A549 (cell line): ENCODE measurements at places on chromosomes 7 and 10. TPM values are rescaled to one million over a fixed set of nuclear protein-coding genes. Genes with fewer than 3 reads are reported as not detected.
A peak's percentile ranks its signal among the peaks of the same experiment; 100 is the strongest.

Gene KCND2
- polyA plus RNA-seq: not detected in 3 replicates

Gene FGFR2
- polyA plus RNA-seq: 0.09 to 0.22 TPM (median 0.21 TPM) in 3 replicates

Gene CYP2C19
- 0.05 TPM in 1 of 3 replicates, not detected in the others for polyA plus RNA-seq

Gene CYP2C9
- polyA plus RNA-seq: 0.07 to 0.16 TPM (median 0.12 TPM) in 3 replicates

Gene GPR85
- polyA plus RNA-seq: not detected in 3 replicates

Gene PPP1R9A
- 4.9 to 5.8 TPM (median 5.0 TPM) in 3 replicates for polyA plus RNA-seq

Gene NODAL
- not detected in 3 replicates for polyA plus RNA-seq

Gene SSC4D
- polyA plus RNA-seq: 0.79 to 1.0 TPM (median 1.0 TPM) in 3 replicates

Gene ARHGAP22
- polyA plus RNA-seq: 3.0 to 3.7 TPM (median 3.2 TPM) in 3 replicates

Gene ASAH2
- polyA plus RNA-seq: 0.17 to 0.63 TPM (median 0.21 TPM) in 3 replicates

DNA sequence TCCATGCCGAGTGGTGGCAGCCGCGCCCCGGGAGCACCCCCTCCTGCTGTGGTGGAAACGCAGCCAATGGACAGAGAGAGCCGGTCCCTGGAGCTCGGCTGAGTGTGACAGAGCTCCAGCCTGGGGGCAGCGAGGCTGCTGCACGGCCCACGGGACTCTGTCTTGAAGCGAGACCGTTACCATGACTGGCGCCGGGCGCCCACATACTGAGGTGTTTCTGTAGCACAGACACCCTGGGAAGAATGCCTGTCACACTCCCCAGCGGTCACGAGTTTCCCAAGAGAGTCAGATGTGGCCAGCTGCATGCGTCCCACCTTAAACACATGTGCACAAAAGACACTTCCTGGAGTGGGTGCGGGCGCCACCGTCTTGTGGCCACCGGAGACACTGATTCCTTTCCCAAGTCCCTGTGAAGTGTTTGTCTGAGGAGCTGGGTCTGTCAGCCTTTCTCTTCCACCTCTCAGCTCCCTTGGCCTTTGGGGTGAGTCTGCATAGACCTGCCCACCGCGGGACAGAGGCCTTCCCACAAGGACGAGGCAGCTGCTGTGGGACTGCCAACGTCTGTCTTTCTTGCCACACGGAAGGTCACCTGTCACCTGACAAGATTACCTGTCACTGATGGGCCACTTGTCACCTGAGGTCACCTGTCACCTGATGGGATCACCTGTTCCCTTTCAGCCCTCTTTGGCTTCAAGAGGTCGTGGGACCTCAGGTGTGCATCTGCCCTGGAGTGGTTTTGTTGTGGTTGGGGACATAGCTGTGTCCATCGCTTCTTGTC, 94.6 kb downstream of the DNAJB6 start:
- DNase-seq: no peak

DNA sequence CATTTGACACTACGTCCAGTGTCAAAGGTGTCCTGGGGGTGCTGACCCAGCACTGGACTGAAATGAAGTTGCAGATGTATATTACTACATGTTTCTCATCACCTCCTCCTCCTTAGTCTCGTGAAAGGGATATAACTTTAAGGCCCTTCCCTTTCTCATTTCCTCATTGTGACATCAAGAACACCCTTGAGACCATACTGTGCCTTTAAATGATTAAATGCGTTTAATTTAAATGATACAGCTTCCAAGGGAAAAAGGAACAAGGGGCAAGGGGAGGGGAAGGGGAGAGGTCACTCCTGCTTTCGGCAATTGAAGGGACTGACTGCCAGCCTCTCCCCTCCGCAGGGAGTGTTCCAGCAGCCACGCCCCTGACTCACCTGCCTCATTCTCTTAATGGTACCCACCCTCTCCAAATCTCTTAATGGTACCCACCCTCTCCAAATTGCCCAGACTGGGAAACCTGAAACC, 80.5 kb upstream of the KMT2E start:
- DNase-seq: no peak

- no peak for DNase-seq
Measured at GRCh38 chr7:37683246-37684120, at the start of gene GPR141. Gene GPR141 (plus strand): TSS chr7:37683766. CDS start chr7:37740394, 56,628 bp downstream.

DNA sequence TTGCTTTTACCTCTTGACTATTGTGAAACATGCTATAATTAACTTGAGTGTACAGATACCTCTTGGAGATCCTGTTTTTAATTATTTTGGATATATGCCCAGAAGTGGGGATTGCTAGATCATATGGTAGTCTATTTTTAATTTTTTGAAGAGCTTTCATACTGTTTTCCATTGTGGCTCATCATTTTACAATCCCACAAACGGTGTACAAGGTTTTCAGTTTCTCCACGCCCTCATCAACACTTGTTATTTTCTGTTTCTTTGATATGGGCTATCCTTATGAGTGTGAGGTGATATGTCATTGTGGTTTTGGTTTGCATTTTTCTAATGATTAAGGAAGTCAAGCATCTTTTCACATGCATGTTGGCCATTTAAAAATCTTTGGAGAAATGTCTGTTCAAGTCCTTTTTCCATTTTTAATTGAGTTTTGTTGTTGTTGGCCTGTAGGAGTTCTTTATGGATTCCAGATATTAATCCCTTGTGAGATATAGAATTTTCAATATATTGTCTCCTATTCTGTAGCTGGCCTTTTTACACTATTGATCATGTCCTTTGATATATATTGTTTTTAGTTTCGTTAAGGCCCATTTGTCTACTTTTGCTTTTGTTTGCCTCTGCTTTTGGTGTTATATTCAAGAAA, 7.5 kb downstream of the AGK start:
- DNase-seq: no peak

DNA sequence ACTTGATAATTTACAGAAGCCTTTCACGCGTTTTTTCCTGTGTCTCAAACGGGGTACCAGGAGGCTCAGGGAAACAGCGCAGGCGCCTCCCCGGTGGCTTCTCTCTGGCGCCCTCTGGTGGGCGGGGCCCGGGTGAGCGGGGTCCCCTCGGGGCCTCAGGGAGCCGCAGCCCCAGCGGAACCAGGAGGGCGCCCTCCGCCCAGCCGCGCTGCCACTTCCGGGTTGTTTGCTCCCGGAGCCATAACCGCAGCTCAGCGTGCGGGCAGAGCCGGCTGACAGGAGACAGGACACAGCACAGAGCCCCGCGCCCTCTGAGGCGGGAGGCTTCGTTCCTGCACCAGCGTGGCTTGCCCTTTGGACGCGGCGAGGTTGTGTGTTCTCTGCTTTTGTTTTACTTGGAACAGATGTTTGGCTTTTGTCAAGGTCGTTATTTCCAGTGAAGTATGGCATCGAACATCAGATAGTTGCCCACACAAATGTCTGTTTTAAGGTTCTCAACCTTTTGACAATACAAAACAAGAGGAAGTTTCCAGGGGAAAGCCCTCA, 6.9 kb upstream of the CYP2E1 start:
- DNase-seq: peak; percentile 79

GRCh38 chr10:100745882-100746783, 751 bp downstream of the PAX2 start:
- DNase-seq: no peak

DNA sequence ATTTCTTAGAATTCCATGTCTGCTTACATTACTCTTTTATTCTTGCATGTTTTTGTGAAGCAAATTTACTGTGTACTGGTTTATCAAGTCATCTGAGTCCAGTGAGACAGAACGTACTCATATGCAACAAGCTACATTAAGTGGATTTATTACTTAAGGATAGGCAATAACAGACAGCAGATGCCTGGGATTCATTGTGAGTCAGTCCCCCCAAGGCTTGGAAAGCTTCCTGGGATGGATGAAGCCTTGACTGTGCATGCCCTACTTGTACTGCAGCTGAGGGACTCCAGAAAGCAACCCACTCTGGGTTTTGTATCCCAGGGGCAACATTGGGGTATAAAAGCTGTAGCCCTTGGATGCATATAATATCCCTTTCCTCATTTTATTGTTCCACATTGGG, 113.4 kb upstream of the RAB18 start:
- DNase-seq: no peak

GRCh38 chr10:121845044-121845784, 82.6 kb downstream of the ATE1 start:
- DNase-seq: no peak

GRCh38 chr10:103895411-103896186, 22.4 kb downstream of the STN1 start:
- peak; percentile 45 for DNase-seq

- DNase-seq: no peak
Measured at GRCh38 chr10:99850767-99851340, 68.4 kb downstream of the ABCC2 start.

DNA sequence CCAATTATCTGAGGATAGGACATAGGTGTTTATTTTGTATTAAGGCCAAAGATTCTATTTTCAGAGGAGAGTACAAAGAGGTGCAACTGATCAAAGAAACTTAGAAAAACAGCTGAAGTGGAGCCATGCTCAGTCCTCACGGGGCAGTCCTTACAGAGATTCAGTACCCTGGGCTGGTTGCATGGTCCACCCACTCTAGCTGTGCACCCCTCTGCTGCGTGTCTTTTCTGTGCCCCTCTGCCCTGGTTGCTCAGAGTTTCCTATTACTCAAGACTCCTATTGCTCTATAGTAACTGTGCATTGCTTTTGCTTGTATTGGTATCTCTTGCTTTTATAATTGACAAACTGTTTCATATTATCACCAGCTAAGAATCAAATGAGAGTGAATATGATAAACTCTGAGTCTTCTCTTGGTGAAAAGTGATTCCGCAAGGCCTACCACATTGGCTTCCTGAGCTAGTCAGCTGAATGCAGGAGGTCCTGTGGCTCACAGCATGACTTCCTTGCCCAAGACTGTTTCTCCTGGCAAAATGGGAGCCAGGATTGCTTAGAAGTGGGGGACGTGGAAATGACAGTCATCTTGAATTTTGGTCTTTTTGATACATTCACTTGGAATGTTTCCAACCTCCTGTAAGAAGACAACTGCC, 137.0 kb downstream of the GLCCI1 start:
- no peak for DNase-seq

DNA sequence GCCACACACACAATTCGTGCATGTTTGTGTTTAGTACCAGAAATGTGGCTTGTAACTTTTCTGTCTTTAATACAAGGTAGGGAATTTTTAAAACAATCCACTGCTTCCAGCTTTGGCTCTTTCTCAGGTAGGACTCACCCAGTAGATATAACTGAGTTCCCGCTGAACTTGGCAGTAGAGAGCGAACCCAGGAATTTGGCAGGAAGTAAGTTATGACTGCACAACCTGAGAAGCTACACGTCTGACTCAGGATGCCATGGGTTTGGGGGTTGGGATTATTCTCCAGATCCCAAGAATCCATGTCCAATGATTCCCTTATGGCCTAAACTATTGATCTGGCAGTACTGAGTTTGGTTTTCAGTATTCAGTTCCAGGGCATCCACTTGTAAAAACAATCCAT, 499.7 kb downstream of the CALN1 start:
- DNase-seq: no peak

DNA sequence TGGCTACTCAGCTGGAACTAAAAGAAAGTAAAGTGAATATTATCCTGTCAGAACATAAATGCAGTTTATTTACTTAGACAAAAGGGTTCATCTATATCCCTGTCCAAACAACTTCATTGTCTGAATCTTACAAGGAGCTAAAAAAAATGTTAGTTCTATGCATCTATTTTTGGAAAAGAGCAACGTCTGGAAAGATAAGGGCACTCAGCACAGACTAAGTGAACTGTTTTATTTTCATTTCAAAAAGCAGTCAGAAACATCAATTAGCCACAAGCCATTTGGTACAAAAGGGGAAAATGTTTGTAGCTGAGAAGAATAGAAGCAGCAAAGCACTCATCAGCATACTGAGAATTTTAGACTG, 245.5 kb downstream of the FOXP2 start:
- DNase-seq: no peak

DNA sequence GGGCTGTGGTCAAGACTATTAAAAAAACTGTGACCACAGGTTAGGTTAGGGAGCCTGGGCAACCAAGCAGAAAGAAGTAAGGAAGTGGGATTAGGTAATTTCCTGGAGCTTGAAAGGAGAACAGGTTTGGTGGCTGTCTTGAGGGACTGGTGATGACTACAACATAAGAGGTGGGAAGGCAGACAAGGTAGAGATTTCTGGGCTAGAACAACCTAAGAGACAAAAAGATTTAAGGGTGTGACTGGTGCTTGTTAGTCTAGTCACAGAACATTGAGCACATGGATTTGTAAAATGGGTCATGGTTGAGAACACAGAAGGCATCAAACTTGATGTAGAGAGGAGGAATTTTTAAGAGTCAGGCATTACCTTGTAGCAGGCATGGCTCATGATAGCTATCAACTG, 123.7 kb upstream of the ASAH2 start:
- no peak for DNase-seq

DNA sequence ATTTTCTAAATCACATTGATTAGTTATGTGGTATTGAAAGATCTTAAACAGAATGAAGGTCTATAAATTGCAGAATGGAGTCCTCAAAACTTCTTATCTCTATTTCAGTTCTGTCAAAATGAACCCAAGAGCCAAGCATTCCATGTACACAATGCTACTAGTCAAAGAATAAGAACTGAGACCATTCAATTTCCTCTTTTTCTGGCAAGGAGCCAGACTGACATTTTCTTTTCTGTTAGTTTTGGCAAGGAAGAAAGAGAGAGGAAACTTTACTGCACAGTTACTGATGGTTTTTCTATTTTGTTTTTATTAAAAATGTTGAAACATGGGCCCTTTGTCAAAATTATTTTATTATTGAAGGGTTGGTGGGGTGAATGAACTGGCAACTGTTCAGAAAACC, 181.8 kb upstream of the FERD3L start:
- no peak for DNase-seq

DNA sequence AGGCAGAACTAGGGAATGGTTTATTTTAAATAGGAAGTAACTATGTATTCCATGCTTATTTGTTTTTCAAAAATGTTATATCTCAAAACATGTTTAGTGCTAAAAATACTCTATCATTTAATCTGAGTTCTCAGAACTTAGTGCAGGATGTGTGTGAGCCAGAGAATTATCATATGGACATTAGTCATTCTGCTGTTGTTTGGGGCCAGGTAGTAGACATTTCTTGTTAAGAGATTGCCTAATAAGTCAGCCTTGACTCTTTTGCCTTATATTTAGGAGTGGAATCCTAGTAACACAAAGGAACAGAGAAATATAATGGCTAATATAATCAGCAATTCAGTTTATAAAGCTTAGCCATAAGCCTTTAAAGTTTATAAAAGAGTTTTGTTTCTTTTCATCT, 149.8 kb downstream of the CCSER2 start:
- no peak for DNase-seq

DNA sequence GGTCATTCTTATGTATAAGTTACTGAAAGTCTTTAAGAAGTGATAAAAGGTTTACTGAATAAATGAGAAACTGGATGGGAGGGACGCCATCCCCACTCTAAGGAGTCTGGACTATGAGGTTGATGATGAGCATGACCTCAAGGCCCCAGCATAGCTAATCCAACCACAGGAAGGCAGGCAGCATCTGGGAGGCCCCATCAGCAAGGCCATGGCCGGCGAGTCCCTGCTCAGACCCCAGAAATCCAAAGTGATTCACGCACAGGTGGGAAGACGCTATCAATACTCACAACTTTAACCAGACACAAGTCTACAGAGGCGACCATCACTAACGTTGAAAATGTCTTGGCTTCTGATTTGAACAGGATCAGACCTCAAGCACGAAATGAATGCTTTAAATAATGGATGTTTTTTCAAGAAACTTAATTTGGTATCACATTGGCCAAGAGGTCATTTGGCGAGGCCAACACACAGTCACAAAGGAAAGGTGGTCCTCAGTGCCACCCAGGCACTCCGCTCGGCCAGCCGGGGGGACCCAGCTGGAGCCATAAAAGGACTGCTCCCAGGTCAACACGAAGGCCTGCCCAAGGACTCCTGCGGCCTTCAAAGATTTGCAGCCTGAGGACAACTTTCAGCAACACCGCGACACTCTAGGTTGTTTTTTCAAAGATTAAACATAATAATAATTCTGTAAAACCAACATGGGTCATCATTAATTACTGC, 228.5 kb downstream of the PTPRN2 start:
- no peak for DNase-seq
